GF-D8 (cell line): ENCODE measurements at places on chromosomes 5 and 9.

- no peak for DNase-seq
Measured at GRCh38 chr9:91863469-91863868, 86.6 kb downstream of the ROR2 start.

GRCh38 chr5:153775923-153776322, 262.8 kb downstream of the FAM114A2 start:
- DNase-seq = no peak

DNA sequence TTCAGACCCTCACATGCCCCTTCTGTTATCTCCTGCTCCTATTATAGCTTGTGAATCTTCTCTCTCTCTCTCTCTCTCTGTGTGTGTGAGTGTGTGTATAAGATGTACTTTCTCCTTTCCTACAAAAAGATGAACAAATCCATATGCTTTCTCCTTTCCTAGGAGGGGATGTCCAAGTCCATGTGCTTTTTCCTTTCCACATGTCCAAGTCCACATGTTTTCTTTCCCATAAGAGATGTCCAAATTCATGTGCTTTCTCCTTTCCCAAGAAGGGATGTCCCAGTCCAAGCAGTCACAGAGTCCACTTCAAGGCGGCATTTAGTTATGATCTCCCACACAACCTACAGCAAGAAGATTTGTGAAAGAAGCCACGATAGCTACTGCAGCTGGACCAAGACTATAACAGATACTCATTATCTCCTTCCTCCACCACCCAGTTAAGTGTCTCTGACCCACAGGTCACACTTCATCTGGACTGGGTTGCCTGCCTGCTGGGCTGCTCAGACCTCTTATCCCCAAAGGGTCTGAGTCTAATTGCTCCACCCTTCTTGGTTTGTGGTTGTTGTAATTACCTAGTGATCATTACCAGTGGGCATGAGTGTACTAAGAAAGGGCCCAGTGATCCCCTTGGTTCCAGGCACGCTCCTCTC, 18.4 kb upstream of the FOXI1 start:
- no peak for DNase-seq

DNA sequence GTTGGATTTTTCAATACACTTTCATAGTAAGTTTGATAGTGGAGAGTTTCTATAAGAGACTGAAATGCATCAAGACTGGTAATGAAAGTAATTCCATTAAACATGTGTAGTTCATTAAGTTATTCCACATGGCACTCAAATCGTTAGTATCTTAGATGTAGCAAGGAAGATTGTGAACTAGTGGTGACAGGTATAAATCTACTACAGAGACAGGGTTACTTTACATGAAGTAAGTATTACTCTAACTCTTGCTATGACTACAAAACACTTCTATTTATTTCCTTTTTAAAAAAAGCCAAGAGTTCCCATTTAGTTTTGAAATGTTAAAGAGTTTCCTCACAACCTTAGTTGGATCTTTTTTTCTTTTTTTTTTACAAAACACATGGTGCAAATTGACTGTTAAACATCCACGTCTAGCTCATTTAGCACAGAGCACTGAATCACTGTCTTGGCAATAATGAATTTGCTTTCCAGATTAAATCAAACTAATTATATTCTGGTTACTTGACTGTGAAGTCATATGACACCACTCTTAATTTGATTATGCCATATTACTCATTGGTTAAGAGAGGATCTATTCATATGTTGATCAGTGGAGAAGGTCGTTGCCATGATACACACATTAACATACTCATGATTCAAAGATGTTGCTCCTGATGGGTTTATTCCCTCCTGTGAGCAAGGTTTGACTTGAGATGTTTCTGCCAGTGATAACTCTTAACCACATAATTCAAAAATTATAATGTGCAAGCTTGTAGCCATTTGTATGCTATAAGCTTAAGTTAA, 644.8 kb downstream of the EFNA5 start:
- DNase-seq = no peak

DNA sequence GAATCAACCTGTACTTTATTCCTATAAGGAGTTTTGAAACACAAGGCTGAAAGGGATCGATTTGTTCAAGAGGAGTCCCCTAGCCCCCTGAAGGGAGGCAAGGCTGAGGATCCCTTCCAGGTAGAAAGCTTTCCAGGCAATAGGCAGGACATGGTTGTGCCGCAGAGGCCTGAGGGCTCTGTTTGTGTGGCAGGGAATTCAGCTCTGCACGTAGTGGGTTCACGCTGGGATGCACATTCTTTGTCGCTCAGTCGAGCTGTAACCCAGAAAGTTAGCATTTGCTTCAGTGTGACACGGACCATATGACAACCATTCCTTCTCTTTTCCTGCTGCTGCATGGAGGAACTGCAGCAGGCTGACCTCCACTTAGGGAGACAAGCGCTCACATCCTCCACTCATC, 65.6 kb upstream of the TRIO start:
- no peak for DNase-seq

GRCh38 chr9:130692321-130692720, 1.3 kb upstream of the EXOSC2 start:
- no peak for DNase-seq

DNA sequence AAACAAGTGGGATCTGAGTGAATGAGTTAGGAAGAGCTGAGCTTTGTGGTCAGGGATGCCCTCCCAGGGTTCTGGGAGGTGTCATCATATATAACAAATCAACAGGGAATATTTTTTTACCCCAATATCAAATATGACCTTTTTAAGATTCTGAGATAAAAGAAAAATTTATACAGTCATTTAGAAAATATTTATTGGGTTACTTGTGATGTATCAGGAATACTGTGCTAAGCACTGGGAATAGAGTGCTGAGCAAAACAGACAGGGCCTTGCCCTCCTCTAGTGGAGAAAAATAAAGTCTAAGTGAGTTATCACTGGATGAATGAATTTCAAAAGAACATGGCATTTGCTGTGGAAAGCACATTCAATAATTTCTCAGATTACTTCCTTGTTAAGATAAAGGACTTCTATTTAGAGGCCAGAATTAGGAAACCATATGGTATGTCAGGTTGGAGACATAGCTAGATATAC, 102.9 kb downstream of the BOD1 start:
- no peak for DNase-seq

DNA sequence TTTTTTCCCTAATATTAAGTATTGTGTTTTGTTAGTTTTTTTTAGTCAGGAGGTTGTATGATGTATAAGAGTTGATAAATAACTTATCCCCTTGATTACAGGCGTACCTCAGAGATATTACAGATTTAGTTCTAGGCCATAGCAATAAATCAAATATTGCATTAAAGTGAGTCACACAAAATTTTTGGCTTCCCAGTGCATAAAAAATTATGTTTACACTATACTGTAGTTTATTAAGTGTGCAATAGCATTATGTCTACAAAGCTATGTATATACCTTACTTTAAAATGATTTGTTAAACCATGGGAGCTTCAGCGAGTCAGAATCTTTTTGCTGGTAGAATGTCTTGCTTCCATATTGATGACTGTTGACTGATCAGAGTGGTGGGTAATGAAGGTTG, 1180.6 kb upstream of the CDH18 start:
- no peak for DNase-seq

DNA sequence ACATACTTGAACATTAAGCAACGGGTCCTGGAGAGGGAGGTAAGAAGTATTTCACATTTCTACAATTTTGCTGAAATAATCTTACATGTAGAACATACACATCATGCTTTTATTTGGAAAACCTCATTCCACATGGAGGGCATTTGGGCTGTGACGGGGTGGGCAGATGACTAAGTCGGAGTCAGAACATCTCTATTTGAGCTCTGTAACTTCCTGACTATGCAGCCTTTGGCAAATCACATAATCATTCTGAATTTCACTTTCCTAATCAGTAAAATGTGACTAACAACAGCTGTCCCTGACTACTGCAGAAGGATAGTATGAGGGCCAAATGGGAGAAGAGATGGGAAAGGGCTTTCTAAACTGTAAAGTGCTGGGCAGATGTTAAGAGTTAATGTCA, 17.1 kb upstream of the IL6ST start:
- no peak for DNase-seq

GRCh38 chr5:176608937-176609723, 826 bp downstream of the GPRIN1 start:
- no peak for DNase-seq

DNA sequence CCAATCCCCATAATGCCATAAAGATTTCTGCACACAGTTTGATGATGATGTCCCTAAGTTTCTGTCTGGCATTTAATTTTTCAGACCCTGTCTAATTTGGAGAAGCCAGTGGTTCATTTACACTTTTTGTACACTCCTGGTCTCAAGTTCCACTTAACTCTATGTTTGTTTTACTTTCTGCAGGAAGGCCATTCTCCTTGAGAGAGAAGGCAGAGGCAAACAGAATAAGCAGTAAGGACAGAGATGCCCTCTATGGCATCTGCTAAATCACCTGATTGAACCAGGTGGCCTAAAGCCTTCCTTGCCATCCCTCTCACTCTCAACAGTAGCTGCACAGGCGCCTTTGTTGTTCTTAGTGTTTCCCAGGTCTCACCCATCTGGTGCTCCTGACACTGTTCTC, 86.1 kb upstream of the LRRTM2 start:
- no peak for DNase-seq

- DNase-seq = no peak
Measured at GRCh38 chr9:125204477-125204876, 4.1 kb downstream of the RABEPK start.

- no peak for DNase-seq
Measured at GRCh38 chr9:76373173-76373783, 20.9 kb downstream of the RFK start.

DNA sequence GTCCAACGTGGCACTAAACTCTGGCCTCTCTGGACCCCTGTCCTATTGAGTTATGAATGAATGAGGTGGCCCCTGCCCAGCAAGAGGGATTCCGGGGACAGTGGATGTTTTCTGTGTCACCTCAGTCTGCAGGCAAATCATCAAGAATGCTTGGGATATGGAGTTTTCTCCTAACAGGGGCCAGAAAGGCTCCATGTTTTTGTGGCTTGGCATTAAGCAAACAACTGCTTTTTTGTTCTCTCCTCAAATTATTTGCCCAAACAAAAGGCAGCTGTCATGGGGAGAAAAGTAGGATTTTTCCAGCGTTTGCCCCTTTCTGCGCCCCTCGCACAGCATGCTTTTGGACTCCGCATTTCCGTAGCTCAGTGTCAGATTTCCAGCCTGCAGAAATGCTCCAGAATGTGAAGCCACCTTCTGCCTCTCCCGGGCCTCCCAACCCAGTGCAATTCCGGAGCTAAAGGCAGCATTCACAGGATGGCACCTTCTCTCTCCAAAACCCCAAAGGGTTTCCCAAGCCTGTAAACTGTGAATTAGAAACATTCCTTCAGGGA, 553.3 kb downstream of the CCDC171 start:
- DNase-seq = no peak

- DNase-seq = no peak
Measured at GRCh38 chr5:97071101-97071500, 71.3 kb downstream of the LIX1 start.

GRCh38 chr9:114287763-114288192, 35.1 kb upstream of the ORM1 start:
- DNase-seq = no peak

GRCh38 chr5:35884191-35884769, 27.6 kb downstream of the IL7R start:
- DNase-seq = peak; percentile 50

DNA sequence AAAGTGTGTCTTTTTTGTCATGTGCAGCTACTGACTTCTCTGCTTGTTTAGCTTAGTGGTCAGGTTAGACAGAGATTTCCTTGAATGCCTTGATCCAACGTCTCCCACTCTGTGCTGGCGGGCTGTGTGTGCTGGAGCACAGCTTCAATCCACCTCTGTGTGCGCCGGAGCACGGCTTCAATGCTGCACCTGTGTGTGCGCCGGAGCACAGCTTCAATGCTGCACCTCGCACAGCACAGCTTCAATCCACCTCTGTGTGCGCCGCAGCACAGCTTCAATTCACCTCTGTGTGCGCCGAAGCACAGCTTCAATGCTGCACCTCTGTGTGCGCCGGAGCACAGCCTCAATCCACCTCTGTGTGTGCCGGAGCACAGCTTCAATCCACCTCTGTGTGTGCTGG, 69.0 kb upstream of the PHYKPL start:
- no peak for DNase-seq

DNA sequence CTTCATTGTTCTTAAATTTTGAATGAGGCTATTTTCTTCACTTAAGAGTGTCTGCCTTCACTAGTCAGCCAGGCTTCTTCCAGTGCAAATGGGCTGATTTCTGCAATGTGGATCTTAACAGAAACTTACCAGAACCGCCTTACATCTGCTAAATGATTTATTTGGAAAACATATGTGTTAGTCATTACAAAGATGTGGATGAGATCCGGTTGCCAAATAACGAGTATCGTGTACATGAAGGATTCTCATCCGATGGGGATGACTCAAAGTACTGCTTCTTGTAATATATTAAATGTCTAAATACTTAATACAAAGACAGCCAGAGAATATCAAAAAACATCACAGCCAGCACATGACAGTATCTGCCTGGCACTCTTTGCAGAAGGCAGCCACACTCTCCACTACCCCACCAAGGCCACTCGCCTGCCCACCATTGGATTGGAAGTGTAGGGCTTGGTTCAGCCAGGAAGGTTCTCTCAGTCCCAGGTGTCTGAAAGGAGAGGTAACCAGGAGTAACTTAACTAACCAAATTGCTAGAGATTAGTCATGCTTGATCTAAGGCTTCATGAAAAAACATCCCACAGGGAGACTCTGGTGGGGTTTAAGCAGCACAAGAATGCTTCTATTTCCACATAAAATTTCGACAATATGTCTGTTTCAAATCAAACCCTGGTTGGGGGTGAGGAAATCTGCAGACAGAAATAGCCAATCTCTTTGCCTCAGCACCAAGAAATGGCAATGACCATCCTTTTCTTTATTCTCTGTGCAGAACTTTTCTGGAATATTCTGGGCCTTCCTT, 174.8 kb downstream of the GADD45G start:
- no peak for DNase-seq

- DNase-seq = no peak
Measured at GRCh38 chr5:53882006-53882675, 321.7 kb downstream of the NDUFS4 start.

GRCh38 chr5:6424110-6424659, 24.5 kb upstream of the UBE2QL1 start:
- no peak for DNase-seq

GRCh38 chr9:1939926-1940368, 75.2 kb upstream of the SMARCA2 start:
- DNase-seq = no peak

GRCh38 chr9:19665146-19665863, 123.5 kb downstream of the SLC24A2 start:
- no peak for DNase-seq

DNA sequence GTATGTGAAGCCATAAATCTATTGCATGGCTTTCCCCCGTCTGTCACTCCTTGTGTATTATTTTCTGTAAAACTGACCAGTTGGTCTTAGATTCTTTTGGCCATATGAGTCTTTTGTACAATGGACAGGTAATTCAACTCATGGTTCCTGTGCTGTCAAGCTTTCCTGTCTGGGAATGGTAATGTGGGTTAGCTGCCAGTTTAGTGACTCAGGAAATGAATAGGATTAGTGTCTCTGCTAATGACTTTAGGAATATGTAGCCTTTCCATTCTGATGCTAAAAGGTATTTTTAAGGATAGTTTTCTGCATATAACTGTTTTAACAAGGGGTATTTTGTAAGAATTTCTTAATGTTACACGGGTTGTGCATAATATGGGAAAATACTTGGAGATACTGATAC, 182.7 kb downstream of the PBX3 start:
- no peak for DNase-seq
